ENCODE measurements at places on chromosomes 1 and 21.

DNA sequence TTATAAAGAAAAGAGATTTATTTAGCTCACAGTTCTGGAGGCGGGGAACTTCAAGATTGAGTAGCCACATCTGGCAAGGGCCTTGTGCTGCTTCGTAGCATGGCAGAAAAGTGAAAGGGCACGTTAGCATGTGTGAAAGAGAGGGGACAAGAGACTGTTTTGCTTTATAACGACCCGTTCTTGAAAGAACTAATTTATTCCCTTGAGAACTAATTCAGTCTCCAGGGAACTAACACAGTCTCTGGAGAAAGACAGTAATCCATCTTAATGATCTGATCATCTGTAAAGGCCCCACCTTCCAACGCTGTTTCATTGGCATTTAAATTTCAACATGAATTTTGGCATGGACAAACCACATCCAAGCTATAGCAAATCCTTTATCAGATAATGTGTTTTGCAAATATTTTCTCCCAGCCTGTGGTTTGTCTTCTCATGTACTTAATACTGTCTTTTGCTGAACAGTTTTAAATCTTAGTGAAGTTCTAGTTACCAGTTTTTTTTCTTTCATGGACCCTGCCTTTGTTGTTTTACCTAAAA is 26.1 kb downstream of the MTR start:
- no peak for DNase-seq

DNA sequence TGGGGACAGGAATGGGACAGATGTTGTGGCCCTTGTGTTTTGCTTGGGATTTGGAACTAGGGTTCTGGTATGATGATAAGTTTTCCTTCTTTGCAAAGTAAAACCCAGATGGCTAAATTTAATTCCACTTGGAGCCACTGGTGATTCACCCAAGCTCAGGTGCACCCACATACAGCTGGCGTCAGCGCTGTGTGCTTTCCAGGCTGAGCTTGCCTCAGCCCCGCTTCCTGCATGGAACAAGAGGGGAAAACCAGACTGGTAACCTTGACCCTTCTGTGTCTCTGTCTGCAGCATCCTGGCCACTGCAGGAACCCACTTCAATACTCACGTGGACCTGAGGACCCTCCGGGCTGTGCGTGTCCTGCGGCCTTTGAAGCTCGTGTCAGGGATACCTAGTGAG is 94.2 kb downstream of the CACNA1E start:
- DNase-seq: no peak

- DNase-seq: no peak
Measured at GRCh38 chr1:7047866-7048265, 262.6 kb downstream of the CAMTA1 start.

GRCh38 chr1:151867765-151868411 is 14.4 kb upstream of the THEM5 start:
- DNase-seq: no peak

DNA sequence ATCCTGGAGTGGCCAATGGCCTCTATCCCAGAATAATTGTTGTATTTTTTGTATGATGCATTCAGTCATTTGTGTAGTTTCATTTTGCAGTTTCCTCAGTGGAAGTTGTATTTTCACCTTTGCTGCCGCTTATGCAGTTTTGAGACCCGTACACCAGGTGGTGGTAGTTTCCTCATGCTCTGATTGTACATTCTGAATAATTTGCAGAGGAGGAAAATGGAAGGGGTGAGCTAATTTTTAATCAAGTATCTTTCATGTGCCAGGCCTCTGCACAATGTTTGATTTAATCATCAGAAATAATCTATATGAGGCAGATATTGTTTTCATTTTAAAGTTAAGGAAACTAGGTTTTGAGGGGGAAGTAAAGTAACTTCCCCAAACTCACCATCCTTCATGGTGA is 29.5 kb downstream of the HLX start:
- no peak for DNase-seq

All from stimulated activated CD4-positive, alpha-beta T cell treated with anti-CD3 and anti-CD28 coated beads, TNF-alpha, amount 100 ng/mL, for 48 hours (primary cell).